ENCODE measurements at places on chromosomes 16 and 17.

DNA sequence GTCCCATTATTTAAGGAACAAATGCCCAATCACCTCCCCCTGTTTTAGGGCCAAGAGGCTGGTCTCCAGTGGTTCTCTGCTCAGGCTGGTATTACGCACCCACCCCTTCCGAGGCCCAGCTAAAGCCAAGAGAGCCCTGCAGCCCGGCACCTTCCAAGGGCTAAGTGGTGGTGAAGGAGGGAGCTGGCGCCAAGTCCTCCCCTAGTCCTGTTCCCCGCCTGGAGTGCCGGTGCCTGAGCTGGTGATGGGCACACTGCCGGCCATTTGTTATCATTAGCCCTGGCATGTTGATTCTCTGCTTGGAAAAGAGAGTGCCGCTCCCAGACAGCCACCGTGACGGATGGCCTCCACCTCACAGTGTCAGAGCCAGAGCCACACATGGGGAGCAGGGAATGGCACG, 31.9 kb downstream of the GRIN2C start:
- DNase-seq = no peak

DNA sequence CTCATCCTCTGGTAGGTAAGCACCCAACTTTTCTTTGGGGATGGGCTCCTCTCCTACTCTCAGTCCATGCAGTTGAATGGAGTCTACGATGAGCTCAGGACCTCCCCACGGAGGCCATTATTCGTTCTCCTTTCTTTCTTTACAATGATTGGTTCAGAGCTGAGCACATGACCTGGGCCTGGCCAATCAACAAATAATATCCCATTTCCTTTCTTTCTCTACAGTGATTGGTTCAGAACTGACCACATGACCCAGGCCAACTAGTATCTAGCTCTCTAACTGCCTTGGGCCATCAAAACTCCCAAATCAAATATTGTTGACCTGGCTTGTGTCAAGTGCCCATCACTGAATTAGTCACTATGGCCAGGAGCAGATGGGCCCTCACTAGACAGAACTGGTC, 129.2 kb downstream of the USP31 start:
- no peak for DNase-seq

DNA sequence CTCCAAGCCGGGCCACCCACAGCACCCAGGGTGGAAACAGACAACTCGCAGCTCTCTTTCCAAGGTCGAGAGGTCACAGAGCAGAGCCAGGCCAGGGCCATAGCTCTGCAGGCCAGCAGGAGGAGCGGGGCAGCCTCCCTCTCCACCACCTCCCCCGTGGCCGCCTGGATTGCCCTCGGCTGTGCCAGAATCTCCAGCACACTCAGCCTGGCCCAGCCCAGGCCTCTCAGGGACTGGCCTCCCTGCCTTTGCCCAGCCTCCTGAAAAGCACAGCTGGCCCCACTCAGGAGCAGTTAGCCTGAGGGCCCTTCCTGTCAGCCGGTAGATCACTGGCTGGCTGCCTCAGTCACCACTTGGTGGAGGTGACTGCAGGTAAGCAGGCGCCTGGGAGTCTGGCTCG, 85.8 kb upstream of the SEC14L1 start:
- DNase-seq = no peak

GRCh38 chr16:877242-878071, 76.9 kb upstream of the GNG13 start:
- no peak for DNase-seq

- no peak for DNase-seq
These were observed 5.0 kb upstream of the MYL4 start for GRCh38 chr17:47203984-47204721.

DNA sequence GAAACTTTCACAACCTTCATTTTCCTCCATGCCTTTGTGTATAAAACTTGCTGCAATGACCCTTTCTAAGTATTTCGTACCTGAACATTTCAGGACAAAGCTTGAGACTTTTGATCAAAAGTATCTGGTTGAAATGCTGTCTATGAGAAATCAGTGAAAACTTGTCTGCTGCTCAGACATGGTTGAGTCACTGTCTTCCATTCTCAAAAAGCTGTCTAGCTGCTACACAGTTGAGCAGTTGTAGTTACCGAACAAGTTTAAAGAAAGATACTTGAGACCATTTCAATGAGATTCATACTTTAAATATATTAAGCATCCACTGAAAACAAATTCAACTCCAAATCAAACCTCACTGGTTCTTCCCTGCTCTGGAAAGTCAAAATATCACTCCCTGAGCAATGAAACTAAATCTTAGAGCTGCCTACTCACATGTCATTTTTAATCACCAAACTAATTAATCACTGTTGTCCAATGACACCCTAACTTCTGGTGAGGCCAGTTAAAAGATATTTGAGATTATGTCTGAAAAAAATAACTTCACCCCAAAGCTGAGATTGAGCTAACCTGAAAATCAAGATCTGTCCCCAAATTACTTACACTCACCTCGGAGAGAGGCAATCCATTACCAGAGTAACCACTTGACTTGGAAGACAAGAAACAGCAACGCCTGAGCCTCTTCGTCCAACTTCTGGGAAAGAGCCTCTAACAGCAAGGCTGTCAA, 488 bp downstream of the TMEM100 start:
- DNase-seq = no peak

GRCh38 chr17:3657874-3658783, 10.2 kb downstream of the TAX1BP3 start:
- no peak for DNase-seq

- no peak for DNase-seq
These were observed 20.4 kb downstream of the HDAC5 start for GRCh38 chr17:44102849-44103622.

GRCh38 chr17:18121144-18121910, 12.8 kb downstream of the MYO15A start:
- no peak for DNase-seq

DNA sequence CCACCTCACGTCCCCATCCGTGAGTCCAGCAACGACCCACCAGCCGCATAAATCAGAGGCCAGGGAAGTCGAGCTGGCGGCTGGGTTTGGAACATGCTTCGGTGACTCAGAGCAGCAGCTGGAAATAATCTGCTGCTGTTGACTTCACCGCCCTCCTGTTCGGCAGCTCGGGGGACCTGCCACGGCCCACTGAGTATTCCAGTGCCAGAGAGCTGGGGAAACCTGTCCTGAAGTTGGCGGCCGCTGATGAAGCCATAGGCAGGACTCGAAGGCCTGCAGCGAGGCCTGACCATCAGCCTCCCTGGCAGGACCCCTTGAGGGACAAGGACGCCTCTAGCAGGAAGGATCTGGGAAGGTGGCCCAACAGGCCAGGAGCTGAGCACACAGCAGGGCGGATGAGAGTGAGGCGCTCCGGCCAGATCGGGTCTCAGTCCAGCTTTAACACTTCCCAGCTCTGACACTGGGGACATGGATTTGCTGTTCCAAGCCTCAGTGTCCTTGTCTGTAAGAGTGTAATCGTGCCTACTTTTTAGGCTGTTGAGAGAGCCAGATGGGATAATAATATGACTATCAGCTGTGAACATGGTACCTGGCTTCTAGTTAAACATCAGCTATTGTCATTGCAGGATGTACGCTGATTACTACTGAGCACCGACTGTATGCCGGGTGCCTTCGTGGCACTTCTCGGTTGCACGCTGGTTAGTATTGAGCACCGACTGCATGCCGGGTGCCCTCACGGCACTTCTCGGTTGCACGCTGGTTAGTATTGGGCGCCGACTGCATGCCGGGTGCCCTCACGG, 50.4 kb upstream of the CIBAR2 start:
- no peak for DNase-seq

DNA sequence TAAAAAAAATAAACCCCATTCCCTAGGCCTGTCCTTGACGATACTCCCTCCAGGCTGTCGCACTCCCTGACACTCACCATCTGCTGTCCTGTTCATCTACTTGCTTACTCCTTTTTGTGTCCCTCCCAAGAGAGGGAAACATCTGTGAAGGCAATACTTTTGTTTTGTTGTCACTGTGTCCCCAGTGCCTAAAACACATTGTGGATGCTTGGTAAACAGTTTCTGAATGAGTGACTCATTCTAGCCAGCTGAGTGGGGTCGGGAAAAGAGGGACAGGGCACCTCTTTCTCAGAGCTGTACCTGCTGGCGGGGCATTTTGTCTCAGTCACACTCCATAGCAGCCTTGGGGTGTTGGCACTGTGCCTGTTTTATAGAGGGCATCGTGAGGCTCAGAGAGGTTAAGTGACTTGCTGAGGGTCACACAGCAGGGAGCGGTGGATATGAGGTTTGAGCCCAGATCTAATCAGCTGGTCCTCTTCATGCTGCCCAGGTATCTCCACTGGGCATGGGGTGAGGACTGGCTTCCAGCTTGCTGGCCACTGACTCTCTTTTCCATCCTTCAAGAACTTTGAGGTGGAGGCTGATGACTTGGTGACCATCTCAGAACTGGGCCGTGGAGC, 15.6 kb downstream of the MAP2K3 start:
- peak; percentile 29 for DNase-seq

DNA sequence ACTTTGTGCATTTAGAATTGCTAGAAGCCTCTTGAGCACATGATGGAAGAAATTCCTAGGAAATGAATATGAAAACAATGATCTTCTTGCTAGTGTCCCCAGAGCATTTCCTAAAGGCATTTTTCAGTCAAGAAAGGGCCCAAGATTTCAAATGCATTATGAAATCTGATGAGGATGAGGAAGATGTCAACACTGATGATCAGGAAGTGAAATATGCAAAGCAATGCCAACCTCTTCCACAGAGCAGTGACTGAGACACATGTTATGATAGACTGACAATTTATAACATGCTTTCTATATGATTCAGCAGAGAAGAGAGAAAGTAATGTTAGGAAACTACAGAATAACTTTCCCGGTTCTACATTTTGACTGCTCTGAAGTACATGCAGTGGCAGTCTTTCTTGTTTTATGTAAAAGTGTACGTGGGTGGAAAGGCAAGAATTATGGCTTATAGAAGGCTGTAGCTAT, 859.1 kb upstream of the GOT2 start:
- DNase-seq = no peak

- no peak for DNase-seq
These were observed 51.6 kb downstream of the N4BP1 start for GRCh38 chr16:48558371-48558841.

DNA sequence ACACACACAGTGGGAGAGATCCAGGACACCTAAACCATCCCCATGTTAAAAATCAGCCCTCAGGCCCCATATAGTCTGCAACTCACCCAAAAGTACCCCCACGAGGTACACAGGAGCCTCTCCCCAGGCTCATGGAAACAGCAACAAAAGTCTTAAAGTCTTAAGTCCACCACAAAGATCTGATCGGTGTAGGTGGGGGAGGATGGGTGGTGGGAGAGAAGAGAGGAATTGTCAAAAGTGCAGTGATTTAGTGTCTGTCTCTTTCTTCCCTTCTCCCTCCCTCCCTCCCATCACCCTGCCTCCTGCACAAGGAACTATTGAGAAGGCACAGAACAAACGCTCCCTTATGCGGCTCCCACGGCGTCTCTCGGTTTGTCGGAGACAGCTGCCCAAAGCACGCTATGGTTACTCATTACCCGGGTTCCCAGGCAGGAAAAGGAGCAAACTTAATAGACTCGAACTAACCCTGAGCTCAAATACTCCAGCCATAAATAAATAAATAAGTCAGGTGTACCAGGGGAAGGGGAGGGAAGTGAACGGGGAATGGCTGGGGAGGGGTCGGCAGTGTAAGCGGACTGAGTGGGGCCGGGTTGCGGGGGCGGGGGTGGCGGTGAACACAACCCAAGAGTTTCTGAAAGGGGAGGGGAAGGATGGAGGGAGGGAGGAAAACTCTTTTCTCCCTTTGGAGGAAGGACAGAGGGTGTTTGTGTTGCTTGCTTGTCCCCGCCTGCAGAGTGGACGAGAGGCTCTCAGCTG, 477.4 kb downstream of the SLC39A11 start:
- DNase-seq = no peak

DNA sequence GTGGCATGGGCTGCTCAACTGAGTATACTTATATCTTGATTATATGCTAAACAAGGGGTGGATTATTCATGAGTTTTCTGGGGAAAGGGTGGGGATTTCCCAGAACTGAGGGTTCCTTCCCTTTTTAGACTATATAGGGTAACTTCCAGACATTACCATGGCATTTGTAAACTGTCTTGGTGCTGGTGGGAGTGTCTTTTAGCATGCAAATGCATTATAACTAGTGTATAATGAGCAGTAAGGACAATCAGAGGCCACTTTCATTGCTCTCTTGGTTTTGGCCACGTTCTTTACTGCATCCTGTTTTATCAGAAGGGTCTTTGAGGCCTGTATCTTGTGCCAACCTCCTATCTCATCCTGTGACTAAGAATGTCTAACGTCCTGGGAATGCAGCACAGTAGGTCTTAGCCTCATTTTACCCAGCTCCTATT, 12.0 kb downstream of the PRR11 start:
- no peak for DNase-seq

- no peak for DNase-seq
These were observed 2.5 kb downstream of the TBX21 start for GRCh38 chr17:47735536-47736011.

Measured in hematopoietic multipotent progenitor cell treated with erythropoietin and hydrocortisone succinate and interleukin-3 and kit ligand, for 17 days (in vitro differentiated cells).